ENCODE measurements at places on chromosomes 13 and 19.

DNA sequence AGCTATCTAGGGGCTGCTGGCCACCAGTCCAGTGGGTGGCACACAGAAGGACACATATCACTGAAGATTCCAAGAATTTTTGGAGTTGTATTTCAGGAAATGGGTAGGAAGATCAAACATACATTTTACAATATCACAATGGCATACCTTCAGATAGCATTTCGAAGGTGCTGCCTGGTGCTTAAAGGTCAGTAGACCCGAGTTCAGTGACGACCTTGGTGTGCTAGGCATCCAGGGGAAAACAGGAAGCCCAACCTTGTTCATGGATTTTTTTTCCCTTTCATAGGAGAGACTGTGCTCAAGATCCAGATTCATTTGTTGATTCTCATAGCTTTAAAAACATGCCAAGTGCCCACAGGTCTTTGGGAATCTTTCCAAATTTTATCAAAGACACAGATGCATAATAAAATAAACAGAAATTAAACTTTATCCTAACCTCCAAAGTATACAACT lies 51.0 kb upstream of the RCBTB2 start:
- no peak for DNase-seq

DNA sequence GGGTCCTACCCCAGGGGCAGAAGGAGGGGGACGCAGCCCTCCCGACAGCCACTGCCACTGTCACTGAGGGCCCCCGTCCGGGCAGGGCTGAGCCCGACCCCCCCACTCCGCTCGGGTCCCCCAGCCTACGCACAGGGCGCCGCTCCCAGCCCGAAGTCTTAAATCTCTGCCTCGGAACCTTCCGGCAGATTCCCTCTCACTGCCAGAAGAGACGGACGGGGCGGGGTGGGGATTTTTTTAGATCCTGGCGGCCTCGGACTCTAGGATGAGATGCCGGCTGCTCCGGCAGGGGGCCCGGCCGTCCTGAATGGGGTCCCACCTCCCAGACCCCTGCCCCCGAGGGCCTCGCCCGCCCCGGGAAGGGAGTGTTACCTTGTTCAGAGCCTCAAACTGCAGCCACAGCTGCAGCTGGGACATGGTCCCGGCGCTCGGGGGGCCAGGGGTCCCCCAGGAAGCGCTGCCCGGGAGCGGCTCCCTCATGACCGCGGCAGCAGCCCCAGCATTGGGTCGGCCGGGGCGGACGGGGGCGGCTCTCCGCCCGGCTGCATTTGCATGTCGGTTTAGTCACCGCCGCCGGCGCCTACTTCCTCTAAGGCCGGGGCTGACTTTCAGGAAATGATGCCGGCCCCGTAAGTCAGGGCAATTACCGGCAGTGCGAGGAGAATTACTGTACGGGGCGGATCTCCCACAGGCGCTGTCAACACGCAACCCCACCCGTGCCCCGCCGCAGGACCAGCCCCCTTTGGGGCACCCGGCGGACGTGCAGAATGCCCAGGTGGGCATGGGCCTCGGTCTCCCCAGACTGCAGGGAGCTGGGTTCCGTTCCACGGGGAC lies 28.1 kb downstream of the GPX4 start:
- peak; percentile 87 for DNase-seq

- DNase-seq = no peak
Observed at GRCh38 chr13:55087085-55087484, 2053.6 kb upstream of the PRR20A start.

GRCh38 chr13:29448174-29448573 lies 147.3 kb downstream of the SLC7A1 start:
- DNase-seq = no peak

DNA sequence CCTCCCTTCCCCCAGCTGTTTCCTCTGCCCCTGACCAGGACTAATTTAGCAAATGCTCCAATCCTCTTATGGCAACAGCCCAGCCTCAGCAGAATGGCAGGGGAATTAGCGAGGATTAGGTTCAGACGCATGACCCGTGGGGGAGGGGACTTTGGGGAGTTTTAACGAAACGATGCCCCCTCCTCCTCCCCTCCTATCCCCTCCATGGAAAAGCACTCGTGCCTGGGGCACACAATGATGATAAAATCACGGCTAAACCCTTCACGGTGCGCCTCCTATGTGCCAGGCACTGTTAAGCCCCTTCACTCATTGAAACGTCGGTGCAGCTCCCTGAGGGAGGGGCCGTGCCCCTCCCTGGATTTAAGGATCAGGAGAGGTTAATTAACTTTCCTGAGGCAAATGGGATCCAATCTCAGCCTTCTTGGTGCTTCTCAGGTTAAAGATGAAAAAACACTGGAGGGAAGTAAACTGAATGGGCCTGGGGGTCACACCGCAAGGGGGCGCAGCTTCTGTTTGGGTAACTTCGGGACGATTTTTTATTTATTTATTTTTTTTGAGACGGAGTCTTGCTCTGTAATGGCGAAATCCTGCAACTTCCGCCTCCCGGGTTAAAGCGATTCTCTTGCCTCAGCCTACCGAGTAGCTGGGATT lies 10.1 kb upstream of the TPRX2 start:
- no peak for DNase-seq

GRCh38 chr13:59631271-59631670 lies 532.5 kb downstream of the DIAPH3 start:
- DNase-seq = no peak

- DNase-seq = peak; percentile 89
Observed at GRCh38 chr13:41352935-41353840, 42.1 kb downstream of the NAA16 start.

DNA sequence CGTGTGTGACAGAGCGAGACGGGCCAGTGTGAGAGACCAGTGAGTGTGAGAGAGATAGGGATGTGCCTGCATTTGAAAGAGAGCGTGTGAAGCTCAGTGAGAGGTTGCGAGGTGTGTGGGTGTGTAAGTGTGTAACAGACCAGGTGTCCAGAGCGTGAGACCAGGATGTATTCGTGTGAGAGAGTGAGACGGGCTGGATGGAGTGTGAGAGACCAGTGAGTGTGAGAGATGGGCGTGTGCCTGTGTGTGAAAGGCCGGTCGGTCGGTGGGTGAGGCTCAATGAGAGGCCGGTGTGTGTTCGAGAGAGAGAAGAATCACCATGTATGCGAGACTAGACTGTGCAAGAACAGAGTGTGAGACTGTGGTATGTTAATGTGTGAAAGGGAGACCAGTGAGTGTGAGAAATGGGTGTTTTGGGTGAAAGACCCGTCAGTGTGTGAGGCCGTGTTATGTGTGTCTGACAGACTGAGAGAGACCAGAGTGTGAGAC lies 679 bp downstream of the ZNF471 start:
- DNase-seq = no peak

- no peak for DNase-seq
Observed at GRCh38 chr19:57829316-57829715, 783 bp upstream of the ZNF587B start.

- DNase-seq = no peak
Observed at GRCh38 chr19:6644796-6645195, 25.2 kb downstream of the TNFSF14 start.

DNA sequence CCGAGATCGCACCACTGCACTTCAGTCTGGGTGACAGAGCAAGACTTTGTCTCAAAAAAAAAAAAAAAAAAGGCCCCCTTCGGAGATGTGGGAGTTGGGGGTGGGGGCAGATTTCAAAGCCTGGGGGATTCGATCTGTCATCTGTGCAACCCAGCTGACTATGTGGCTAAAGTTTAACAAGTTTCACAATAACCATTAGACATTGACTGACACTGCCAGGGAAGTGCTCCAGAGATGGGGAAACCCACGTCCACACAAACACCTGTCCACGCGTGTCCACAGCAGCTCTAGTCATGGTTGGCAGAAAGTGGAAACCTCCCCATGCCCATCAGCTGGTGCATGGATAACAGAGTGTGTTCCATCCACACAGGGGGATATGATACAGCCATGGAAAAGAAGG lies 37.6 kb upstream of the HOMER3 start:
- no peak for DNase-seq

DNA sequence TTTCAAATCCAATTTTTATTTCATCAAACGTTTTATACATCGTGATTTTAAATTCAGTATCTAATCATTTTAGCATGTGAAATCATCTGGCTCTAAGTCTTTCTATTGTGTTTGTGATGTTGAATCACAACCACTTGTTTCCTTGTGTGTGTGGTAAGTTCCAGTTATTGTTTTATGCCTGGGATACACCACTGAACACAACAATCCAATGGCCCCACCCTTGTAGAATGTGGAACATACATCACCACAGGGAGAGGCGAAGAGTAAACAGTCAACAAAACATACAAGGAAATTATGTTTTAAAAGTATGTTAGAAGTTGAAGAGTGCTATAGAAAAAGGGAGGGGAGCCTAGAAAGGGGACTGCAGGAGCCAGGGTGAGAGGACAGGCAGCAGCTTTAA lies 100.5 kb downstream of the EPSTI1 start:
- no peak for DNase-seq

DNA sequence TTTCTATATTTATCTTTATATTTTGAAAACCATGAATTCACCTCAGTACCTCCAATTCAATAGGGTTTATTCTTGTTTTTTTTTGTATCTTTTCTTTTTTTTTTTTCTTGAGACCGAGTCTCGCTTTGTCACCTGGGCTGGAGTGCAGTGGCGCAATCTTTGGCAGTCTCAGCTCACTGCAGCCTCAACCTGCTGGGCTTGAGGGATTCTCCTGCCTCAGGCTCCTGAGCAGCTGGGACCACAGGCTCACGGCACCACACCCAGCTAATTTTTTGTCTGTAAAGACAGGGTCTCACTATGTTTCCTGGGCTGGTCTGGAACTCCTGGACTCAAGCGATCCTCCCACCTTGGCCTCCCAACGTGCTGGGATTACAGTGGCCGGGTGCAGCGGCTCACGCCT lies 23.1 kb upstream of the EVI5L start:
- DNase-seq = no peak

GRCh38 chr13:26601669-26602068 lies 44.2 kb downstream of the WASF3 start:
- no peak for DNase-seq

DNA sequence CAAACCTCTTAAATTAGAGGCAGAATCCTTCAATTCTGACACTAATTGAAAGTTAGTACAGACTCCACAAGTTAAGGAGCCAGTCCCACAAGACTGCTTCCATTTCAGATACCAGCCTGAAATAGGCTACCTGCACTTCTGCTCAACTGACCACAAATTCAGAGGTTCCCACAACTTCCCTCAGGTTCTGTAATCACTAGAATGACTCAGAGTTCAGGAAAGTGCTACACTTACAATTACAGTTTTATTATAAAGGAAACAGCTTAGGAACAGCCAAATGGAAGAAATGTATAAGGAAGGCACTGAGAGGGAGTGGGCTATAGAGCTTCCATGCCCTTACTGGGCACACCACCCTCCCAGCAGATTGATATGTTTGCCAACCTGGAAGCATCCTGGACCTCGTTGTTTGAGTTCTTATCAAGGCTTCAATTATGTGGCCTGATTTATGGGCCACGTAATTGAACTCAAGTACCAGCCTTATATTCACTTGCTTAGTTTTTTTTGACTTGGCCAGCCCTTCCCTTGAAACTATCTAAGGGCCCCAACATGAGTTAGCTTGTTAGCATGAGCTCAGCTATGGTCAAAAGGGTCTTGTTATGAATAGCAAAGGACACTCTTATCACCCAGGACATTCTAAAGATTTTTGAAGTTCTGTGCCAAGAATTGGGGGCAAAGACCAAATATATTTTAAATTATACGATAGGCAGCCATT lies 25.9 kb downstream of the NBEA start:
- DNase-seq = no peak

- DNase-seq = no peak
Observed at GRCh38 chr13:45185286-45185685, 15.6 kb downstream of the KCTD4 start.

DNA sequence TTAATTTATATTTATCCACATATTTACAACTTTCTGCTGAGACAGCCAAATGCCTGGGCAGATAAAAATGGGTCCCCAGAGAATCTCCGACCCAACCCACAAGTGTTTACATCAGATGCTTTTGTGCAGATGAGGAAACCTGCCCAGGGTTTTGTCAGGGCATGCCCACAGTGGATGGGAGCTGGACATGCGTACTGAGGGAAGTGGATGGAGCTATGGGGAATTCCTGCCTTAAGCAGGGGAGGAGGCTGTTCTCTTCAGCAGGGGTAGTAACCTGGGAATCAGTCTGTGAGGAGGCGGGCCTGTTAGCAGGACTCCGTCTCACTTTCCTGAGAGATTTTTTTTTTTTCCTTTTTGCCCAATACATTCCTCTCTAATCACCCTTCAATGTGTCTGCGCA lies 122.9 kb downstream of the RFC3 start:
- DNase-seq = no peak

DNA sequence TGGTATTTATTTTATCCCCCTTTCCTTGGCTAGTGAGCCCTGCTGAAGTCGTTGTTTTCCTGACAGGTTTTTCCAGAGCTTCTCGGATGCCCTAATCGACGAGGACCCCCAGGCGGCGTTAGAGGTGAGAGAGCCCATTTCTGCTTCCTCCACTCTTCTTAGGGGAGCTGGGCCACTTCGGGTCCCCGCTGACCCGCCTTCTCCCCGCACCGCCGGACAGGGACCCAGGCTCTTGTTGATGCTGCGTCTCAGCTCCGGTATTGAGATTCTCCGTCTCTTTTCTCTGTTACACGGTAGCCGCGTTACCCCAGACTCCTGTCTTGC lies 306 bp downstream of the SUGT1 start:
- no peak for DNase-seq

DNA sequence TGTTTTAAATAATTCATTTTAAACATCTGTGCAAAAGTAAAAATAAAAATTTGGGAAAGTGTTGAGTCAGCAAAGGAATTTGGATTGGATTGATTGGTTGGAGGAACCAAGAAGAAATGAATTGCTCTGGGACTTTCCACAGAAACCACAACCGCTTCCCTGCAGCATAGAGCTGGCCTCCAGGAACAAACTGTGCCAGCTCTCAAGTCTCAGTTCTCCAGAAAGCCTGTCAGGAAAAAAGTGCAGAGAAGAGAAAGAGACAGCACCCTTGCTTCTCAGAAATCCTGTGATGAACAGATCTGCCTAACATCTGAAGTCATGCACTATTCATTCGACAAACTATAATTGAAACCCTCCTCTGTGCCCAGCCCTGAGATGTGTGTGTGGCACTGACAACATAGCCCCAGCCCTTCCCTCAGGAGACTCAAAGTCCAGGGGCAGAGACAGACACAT lies 14.8 kb downstream of the LYPD3 start:
- no peak for DNase-seq

GRCh38 chr13:89852570-89852969 lies 1494.9 kb upstream of the MIR17HG start:
- DNase-seq = no peak

DNA sequence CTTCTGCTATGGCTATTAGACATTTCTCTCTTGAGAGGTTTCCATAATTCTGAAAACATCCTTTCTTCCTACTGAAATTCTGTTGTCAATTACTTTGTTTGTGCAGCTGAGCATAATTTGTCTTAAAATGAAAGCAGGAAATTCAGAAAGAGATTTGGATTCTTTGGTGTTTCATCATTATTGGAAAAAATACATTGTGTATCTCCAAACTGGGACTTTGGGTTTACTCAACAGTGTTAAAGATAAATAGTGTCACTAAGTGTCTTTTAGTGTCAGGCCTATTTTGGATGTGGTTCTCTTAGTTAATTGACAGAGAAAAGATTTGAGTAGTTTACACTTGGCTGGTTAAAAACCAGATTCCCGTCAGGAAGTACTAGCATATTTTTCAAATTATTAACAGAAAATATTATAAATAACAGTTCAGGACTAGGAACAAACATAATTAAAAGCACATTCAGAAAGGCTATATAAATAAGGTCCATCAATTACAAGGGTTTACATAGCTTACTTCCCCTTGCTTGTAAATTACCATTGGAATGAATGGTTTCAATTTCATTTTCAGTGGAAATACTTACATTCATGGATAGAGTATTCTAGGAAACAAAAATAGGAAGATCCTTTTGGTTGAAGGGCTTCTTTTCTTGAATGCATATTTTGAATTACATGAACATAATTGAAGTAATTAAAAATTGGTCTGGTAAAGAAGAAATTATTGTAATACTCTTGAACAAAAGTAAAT lies 483.1 kb downstream of the GPC6 start:
- DNase-seq = no peak

Data from CD4-positive, alpha-beta T cell treated with Interleukin-4 for 1 hour (primary cell).